Calu3 (cell line): ENCODE measurements at places on chromosomes 7 and 10. TPM values are rescaled to one million over a fixed set of nuclear protein-coding genes. Genes with fewer than 3 reads are reported as not detected.

The ZNF736 gene
- 8.6 and 9.2 TPM in 2 replicates for total RNA-seq

- DNase-seq = no peak
These were observed 106.8 kb downstream of the CYP26A1 start for GRCh38 chr10:93180482-93180931.

The GPC2 gene
- total RNA-seq = 3.2 and 3.6 TPM in 2 replicates

DNA sequence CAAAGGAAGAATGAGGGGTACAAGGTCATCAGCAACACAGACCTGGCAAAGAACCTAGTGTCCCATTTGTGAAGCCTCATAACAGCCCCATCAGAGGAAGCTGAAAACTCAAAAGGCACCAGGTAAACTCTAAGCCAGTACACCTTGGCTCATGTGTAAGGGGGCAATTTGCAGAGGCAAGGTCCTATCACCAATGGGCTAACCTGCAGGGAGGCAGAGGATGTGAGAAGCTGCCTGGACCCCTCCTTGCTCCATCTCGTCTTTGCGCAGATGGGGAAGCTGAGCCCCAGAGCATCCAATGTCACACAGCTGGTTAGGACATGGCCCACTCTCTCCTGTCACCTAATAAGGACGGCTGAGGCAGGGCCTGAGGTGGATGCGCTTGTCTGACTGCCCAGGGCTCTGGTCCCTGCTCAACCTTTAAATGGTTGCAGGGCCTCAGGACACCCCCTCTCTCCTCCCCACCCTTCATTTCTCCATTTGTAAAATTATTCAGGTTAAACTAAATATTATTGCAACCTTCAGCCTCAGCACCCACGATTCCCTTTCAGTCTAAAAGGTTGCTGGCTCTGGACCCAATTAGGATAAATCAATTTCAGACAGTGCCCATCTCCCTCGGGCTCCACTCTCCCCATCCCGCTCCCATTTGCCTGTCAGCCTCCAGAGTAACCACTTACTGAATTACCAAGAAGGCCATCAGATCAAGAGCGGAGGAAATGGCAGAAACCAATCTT, 135.3 kb downstream of the OAT start:
- no peak for DNase-seq

The RNLS gene
- 6.3 and 7.1 TPM in 2 replicates for total RNA-seq

The FGFBP3 gene
- total RNA-seq = 1.9 and 2.1 TPM in 2 replicates

- no peak for DNase-seq
These were observed 164.4 kb upstream of the NAMPT start for GRCh38 chr7:106448992-106449859.

DNA sequence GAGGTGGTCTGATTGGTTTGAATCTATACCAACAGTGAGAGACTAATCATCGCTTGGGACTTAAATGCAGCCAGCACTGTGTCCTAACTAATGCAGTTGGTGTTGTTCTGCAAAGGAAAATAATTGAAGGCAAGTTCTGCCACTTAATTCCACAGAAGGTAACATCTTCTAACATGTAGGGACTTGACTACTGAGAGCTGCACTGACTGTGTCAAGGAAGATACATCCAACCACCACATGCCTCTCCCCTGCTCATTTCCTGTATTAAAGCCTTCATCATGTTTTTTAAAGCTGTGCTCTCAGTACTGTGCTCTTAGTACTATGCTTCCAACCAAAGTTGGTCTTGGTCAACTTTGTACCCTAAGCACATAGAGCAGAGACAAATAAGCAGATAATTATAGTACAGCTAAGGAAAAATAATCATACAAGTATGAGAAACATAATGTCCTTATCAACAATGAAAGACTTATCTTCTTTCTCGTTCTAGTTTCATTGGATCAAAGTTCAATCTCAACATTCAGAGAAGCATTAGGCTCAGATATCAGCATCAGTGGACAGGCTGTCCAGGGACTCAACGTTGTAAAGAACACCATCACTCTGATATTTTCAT, 2.8 kb upstream of the CYP3A4 start:
- no peak for DNase-seq

- peak; percentile 78 for DNase-seq
These were observed 28.4 kb upstream of the VWDE start for GRCh38 chr7:12431886-12432556.

The BTRC gene
- total RNA-seq = 7.9 and 10.8 TPM in 2 replicates

GRCh38 chr10:111076191-111076681, 593 bp upstream of the ADRA2A start:
- DNase-seq = peak; percentile 71

- no peak for DNase-seq
These were observed 882 bp downstream of the PDCD11 start for GRCh38 chr10:103397191-103397825.

GRCh38 chr7:155369766-155370165, 72.1 kb downstream of the INSIG1 start:
- DNase-seq = no peak

DNA sequence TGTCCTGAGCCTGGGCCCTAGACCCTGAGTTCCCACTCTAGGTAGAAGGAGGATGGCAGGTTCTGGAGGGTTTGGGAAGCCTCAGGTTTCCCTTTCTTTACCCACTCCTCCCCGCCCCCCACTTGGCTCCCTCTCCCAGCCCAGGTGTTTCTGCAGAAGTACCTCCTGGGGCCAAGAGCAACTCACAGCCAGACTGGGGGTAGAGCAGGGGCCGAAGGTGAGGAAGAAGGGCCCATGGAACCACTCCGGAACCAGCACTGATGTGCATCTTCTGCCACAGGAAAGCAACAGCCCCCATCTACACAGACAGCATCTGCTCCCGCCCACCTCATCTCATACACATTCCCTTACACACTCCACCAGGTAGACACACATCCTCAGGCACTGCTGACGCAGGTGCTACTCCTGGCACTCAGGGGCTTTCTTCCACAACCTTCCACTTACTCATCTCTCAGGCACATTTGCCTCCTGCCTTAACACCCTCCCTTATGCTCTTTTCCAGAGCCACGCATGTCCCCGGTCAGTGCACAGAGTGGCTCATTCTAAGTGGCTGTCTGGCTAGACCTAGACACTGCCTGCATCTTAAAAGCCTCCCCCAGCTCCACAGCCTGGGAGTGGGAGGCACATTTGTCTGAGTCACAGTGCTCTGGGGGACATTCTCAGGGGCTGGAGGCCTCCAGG, 1.8 kb downstream of the EPHB6 start:
- DNase-seq = no peak

- no peak for DNase-seq
These were observed 66.1 kb downstream of the SHH start for GRCh38 chr7:155746188-155746587.

DNA sequence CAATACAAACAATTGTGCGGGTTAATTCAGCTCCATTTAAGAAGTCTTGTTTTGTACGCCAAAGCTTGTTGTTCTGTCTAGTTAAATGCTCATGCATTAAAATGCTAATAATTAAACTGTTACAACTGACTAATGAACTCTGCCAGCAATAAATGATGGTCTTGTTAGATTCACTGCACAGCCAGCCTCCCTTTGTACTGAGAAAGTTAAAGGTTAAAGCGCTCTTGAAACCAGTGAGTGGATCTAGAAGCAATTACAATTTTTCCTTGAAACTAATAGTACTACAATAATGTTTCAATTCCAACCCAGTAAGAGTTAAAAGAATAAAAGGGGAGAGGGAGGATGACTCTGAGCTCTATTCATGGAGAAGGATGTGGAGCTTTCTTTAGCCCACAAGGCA, 233.0 kb downstream of the EMX2 start:
- no peak for DNase-seq

The NRAP gene
- total RNA-seq = not detected in 2 replicates

DNA sequence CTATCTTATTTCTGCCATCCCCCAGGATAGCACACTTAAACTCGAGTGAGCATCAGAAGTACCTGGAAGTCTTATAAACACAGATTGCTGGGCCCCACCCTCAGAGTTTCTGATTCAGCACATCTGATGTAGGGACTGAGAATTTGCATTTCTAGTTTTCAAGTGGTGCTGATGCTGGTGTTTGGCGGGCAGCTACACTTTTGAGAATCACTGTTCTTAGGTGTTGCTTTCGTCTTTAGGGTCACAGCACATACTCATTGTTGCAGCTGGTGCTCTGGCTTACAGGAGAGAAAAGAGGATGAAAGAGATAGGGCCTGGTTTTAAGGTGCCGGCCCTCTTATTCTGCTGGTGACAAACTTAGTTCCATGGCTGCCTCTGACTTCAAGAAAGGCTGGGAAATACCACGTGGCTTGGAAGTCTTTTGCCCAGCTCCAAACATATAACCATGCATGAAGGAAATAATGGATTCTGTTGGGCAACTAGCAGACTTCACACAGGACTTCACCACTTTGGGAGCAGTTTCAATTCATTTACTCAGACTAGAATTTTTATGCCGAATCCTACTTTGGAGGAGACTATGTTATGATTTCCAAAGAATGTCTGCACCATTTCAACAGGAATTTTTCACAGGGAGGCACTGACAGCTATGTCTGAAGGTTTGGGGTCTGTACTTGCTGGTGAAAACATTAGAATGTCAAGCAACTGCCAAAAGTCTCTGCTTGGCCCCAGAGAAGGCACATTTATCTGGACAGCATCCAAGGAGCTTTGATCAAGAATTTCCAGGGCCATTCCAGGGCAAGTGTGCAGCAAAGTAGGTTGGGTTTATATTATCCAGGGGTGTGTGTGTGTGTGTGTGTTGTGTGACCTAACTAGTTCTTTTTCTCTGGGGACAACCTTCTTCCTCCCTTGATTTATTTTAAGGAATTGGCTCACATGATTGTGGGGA, 6.9 kb upstream of the MINDY4 start:
- no peak for DNase-seq

The H2BK1 gene
- not detected in 2 replicates for total RNA-seq

DNA sequence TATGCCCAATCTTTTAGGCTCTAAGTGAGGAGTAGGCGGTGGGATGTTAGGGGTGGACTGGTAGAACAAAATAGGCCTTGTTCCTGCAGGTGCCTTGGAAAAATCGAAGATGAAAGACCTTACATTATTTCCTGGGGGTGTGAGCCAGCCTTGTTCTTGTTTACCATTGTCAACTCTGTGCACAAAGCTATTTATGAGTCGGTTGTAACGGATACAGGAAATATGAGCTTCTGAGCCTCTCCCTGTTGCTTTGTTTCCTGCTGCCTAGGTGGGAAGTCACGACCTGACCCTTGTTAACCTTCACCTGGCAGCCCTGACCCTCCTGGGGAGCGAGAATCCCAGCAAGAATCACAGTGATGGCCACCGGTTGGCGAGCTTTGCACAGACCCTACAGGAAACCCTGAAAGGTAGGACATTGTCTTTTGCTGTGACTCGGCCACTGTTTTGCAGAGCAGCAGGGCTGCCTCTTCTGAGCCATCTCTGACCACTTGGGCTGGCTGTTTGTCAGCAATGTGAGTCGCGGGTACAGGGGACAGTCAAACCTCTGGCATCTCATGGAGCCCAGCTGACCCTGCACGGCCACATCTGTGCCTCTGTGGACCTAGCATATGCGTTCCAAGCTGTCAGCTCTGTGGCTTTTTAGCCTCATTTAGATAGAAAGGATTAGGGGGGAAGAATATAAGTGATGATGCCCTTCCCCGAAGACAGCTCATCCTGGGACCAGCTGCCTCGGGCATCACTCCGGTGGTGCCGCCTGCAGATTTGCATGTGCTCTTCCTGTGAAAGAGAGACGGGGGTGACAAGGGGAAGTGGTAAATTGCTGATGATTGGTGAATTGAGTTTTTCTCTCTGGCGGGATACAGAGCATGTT, 102.1 kb upstream of the ANLN start:
- DNase-seq = peak; percentile 72

GRCh38 chr10:4532467-4532866, 293.5 kb upstream of the AKR1E2 start:
- DNase-seq = no peak

DNA sequence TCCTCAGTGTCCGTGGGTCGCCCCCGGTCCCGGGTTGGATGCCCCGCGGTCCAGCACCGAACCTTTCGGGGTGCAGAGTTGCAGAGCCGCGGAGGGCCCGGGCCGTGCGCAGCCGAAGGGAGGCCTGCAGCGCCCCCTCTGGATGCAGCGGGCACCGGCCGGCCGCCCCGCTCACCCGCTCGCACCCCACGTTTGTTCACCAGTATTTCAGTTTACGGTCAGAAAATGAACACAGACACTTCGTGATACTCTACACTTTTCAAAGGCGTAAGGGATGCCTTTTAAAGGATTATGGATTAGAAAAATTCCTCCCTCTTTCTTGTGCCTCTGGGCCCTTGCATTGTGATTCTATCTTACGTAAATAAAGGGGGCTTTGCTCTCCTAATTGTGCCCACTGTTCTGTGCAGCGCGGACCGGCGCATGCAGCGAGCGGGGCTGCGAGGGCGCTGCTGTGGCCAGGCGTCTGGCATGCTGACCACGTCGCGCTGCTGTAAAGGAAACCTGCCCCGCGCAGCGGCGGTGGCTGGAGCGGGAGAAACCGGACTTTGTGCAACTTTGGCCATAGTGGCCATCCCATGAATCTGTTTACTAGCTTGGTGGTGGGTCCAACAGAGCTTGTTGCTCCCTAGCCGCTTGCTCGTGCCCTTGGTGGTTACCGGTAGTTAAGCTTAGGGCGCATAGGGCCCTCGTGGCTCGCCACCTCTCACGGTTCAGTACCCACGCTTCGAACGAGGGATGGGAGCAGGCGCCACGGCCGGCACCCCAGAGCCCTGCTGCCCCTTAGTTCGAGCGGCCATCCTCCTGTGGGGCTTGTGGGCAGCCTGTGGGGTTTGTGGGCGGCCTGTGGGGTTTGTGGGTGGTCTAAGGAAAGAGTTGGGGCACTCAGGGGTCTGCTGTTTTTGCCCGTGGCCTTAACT, 739 bp upstream of the MEST start:
- no peak for DNase-seq

The EVX1 gene
- not detected in 2 replicates for total RNA-seq

The SPAM1 gene
- total RNA-seq = not detected in 2 replicates
